NCI-H1694 (cell line): ENCODE measurements at places on chromosomes 6 and 20.

GRCh38 chr20:36377348-36378326, 71.5 kb downstream of the DLGAP4 start:
- no peak for DNase-seq

DNA sequence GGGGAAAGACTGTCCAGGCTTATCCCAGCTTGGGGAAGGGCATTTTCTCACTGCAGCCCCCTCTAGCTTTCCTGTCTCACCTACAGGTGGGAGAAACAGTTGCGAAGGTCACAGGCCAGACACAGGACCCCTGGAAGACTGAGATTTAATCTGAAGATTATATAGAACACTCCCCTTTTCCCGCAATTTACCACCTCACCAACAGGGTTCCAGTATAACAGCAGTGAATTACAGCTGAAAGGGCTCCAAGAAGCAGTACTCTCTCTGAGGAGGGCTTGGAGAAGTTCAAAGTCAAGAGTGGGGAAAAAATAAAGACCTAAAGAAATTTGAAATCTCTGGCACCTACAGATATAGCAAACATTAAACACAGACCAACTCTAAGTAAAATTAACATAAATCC, 111.9 kb downstream of the ANKRD60 start:
- DNase-seq: no peak

- no peak for DNase-seq
Measured at GRCh38 chr20:47330933-47331708, 25.4 kb downstream of the ZMYND8 start.

DNA sequence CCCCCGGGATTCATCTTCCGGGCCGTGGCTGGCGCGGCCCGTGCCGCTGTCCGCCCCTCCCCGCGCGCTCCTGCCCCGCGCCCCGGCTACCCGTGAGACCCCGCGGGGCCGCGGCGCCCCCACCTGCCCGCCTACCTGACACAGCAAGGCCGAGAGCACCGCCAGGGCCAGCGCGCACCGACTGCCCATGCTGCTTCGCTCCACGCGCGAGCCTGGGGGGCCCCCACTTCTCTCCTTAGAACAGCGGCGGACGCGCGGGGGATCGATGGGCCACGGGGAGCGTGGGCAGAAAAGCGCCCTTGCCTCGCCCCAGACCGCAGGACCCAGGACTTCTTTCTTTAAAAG, 955 bp downstream of the DLL1 start:
- DNase-seq: no peak

DNA sequence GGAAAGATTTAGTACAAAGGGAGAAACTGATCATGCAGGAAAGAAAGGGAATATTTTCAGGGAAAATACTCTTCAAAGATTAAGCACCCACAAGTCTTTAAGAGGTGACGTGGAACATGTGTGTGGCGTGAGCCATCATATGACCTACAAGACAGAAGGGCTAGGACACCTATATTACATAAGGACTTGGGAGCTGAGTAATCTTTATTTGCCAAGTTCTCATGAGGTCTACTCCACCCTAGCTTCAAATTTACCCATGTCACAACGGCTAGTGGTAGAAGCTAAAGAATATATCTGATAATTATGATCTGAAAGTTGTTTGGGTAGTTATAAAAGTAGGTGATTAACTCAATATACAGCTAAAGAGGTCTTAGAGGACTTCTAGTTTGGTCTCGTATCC, 167.8 kb downstream of the GJA10 start:
- DNase-seq: no peak

- no peak for DNase-seq
Measured at GRCh38 chr6:106823732-106824351, 150.7 kb downstream of the CD24 start.

GRCh38 chr20:59631751-59632540, 27.6 kb downstream of the PHACTR3 start:
- no peak for DNase-seq

DNA sequence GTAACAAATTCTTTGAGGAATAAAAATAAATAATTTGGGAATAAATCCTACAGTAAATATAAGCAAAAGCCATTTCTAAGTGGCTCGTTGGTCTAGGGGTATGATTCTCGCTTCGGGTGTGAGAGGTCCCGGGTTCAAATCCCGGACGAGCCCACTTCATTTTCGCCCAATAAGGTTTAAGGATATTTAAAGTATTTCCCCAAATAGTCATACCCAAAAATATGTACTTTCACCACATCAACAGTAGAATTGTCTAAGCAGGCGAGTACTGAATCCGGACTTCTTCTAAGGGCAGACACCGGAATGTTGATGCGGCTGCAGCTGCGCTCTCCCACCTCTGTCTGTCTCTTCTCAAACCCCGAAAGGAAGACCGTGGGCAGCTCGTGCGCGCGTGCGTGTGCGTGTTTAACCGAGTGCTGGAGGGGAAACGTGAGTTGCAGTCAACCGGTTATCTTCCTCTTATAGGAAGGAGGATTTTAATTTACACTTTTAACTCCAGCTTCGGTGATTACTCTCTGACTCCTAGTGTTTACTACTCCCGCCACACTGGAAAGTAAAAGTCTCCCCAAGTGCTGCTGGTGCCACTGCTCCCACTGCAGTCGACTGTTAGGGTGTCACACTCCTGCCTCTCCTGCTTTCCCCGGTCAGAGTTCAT, 155.7 kb upstream of the PRSS16 start:
- peak; percentile 67 for DNase-seq

- no peak for DNase-seq
Measured at GRCh38 chr6:13398421-13398994, 70.2 kb upstream of the TBC1D7 start.

DNA sequence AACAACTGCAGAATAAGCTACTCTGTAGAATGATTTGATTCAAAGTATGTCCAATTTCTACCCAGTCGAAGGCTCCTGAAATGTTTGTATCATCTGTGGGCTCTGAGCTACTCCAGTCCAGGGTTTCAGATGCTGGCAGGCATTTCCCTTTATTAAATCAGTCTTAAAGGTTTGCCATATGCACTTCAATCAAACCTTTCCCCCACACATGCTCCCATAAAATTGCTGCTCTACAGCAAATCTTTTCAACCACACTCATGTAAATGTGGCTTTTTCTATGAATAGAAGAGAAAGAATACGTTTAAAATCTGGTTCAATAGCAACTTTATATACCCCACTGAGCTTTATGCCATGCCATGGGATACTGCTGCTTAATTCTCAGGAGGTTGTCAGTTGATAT, 242.4 kb upstream of the MAP3K7 start:
- no peak for DNase-seq

GRCh38 chr20:4689220-4689619, 32.5 kb upstream of the PRND start:
- DNase-seq: no peak

DNA sequence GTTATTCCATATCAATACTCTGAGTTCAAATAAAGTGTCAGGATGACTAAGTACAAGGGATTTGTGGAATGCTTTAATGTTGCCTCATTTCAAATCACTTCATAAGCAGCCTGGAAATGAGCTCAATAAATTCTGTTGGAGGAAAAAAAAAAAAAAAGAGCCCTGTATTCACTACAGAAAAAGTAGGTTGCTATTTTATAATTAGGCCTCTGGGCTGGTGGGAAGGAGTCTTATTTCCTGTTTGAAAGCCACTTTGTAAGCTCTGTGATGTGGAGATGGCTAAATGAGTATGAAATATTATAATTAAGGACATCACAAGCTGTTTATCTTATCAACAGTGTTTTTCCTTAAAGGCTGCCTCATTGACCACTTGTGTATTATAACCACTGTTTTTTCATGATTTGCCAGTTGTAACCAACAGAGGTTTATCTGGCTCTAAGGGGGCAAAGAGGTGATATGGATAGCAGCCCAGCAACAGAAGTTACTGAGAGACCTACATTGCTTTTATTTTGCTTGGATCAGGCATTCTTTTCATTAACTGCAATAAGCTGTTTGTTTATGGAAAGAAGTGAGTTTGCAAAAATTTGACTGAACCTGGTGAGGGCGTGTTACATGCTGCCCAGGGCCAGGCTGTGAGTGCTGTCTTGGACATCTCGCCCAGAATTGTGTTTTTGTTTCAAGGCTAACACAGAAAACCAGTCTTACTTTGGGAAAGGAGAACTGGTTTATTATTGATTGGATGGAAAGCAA, 563.3 kb upstream of the MAP3K7 start:
- no peak for DNase-seq

- no peak for DNase-seq
Measured at GRCh38 chr6:73710948-73711347, 14.9 kb downstream of the CD109 start.

DNA sequence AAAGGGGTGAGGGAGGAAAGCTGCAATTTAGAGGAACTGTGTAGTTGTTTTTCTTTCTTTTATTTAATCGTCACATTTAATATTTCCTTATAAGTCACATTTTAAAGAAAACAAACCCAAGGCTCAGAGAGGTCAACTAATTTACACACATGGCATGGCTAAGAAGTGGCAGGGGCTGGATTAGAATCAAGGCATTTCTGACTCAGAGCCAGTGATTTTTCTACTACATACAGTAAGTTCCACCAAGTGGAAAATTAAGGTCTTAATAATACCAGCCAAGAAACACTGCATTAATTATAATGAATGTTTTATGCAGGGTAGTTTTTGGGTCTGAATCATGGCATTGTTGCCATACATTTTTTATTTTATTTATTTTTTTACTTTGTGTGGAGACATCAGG, 607.7 kb upstream of the CITED2 start:
- no peak for DNase-seq

GRCh38 chr20:61756966-61757677, 308.6 kb downstream of the TAF4 start:
- DNase-seq: no peak

DNA sequence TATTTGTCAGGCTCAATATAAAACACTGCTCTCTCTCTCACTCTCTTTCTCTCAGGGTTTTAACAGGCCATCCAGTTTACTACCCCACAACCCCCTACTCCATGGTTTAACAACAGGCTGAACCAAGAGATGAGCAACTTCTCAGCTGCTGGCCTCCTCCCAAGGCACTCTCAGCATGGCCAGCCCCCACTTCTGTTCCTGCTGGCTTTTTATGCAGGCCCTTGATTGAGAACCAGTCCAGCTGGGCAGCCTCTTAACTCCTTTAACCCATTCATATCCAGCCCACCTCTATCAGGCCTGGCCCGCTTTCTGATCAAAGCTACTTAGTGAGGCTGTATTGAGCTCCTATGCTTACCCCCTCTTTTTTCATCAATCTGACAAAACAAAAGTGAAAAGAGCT, 346.8 kb upstream of the POU3F2 start:
- DNase-seq: no peak

GRCh38 chr6:14452567-14453527, 335.3 kb downstream of the CD83 start:
- no peak for DNase-seq

GRCh38 chr6:72182337-72183246, 296.2 kb downstream of the RIMS1 start:
- DNase-seq: no peak

GRCh38 chr20:15705975-15706374, 867.3 kb downstream of the KIF16B start:
- DNase-seq: no peak

DNA sequence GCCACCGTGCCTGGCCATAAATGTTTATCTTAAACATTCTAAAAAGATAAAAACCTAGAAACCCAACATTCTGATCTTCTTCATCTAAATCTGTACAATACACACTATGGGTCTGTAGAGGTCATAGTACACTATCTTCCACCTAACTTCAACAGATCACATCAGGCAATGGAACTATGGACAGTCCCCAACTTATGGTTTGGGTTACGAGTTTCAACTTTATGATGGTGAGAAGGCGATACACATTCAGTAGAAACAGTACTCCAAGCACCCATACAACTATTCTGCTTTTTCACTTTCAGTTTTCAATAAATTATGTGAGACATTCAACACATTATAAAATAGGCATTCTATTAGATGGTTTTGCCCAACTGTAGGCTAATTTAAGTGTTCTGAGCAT, 23.1 kb downstream of the FKBP5 start:
- DNase-seq: no peak

- no peak for DNase-seq
Measured at GRCh38 chr6:32974541-32975308, 6.3 kb downstream of the BRD2 start.

GRCh38 chr6:50442531-50443040, 270.7 kb upstream of the TFAP2D start:
- no peak for DNase-seq

- DNase-seq: no peak
Measured at GRCh38 chr20:31739550-31739977, 474 bp downstream of the TPX2 start.

- DNase-seq: peak; percentile 48
Measured at GRCh38 chr20:32674362-32674789, 635 bp upstream of the C20orf203 start.

DNA sequence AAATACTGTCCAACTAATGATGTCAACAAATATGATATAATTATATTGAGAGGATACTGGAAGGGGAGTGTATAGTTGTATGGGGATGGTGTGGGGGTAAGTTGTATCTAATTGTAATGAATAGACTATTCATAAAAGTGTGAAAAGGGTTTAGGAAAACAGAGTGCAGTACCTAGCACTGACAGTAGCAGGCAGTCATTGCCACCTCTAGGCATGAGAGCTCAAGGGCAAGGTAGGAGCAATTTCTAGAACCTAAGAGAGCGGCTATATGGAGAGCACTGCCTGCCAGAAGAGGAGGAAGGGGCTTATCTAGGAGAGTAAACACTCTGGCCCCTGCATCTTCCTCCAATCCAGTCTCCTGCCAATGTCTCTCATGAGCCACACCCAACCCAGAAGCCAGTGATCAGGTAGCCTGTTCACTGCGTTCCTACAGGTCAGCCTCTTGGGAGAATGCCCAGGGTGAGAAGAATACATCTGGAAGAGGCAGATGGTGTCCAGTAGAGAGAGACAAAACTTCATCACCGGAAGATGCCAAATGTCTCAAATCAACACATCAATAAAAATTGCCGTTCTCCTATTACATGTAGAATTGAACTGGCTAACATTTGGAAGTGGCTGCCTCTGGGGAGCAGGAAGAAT, 200.0 kb downstream of the LY86 start:
- peak; percentile 22 for DNase-seq

- no peak for DNase-seq
Measured at GRCh38 chr20:41054847-41055230, 26.2 kb downstream of the TOP1 start.

DNA sequence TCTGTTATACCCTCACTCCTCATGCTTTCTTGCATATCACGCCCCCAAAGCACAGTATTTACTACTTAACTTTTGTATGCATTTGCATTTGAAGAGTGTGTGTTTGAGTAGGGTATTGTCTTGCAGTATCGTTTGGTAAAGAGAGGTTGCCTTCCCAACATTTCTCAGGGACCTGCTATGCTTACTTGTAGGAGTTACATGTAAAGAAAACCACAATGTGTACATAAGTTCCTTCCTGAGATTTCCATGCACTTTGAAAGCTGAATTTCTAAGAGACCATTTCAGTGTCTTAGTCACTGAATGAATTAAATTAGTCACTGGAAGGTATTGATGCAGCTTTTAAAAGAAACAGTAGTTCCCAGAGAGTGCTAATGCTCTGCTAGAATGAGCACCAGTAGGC, 159.3 kb upstream of the LAMA2 start:
- no peak for DNase-seq

GRCh38 chr6:109059153-109059552, 35.5 kb downstream of the SESN1 start:
- no peak for DNase-seq

GRCh38 chr6:75349262-75349984, 64.8 kb upstream of the TMEM30A start:
- no peak for DNase-seq
